NCI-H1930 (cell line): ENCODE measurements at places on chromosomes 7 and 10.

DNA sequence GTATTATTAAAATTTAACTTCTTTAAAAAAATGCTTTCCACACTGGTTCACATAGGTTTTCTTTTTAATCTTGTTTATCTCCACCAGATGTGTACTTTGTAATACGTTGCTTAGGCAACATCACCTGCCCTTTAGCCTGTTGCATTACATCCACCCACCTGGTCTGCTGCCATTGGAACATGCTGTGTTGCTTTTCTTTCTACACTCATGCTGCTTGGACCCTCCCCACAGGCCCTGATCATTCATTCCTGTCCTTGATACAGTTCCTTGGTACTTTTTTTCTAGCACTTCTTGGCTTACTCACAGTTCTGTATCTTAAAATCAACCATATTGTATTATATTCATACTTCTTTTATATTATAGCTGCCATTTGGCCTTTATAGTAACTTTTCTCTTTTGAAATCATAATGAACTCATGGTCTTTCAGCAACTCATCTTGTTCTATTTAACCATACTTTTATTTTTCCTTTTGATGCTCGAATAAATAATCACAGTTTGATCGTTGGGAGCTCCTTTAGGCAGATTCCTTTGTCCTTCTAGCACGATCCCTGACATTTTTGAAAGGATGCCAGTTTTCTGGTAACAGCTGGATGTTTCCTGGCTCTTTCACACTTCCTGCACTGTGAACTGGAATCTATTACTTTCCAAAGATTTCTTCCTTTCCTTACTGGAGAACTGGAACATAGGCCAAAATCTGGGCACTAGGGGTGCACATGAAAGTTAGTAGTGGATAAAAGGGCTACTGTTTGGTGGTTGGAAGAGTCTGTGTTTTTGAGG, 125.1 kb downstream of the CDK14 start:
- no peak for DNase-seq

DNA sequence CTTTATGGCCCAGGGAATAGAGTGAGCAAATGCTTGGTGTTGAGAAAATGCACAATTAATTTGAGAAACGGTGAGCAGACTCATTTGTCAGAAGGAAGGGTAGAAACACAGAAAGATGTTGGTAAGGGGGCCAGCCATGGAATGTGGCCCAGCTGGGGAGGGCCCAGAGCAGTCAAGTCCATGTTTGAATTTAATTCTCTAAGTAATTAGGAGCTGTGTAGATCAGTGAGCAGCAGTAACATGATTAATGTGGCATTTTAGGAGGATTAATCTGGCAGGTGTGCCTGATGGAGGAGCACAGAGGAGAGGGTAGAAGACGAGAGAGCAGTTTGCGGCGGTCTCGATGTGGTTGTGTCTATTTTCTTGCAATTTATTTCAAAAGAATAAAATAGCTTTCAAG, 218.7 kb downstream of the FRMD4A start:
- no peak for DNase-seq

DNA sequence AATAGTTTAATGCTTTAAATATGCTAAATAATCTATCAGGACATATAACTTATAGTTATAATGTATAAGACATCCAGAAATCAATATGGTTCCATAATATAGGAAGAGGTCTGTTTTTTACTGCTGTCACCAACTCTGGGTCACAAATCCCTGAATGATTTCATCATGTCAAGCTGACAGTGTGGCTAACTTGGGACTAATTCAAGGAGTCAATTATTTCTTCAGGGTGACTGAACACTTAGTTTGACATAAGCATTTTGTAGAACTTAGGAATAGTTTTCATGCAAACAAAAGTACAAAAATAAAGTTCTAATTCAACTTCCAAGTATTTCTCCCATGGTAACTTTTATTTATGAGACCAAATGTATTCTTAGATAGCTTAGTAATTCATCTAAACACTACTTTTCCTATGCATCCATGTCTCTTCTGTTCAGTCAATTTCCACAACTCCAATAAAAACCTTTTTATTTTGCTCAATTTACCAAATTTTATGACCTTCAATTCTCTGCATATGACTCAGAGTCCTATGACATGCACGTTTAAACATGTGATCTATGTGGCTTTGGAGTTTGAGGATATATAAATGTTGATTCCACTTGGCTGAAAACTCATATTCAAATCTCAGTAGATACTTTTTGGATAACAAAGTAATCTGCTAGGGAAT, 40.3 kb upstream of the GNAT3 start:
- no peak for DNase-seq

- no peak for DNase-seq
Measured at GRCh38 chr7:141928146-141928844, 12.1 kb downstream of the OR9A4 start.

DNA sequence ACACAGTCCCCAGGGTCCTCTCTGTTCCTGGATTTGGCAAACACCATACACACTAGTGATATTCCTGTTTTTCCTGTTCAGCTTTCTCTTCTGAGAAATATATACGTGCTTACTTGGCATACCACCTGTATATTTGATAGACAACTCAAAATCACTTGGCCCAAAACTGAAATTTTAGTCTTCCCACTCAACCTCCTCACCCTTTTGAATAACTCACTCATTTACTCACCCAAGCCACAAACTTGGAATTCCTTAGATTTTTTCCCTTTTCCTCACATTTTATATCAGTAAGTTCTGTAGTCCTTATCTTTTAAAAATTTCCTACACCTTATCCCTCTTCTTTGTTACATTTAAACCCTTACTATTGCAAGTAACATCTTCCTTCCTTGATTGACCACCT, 143.4 kb downstream of the PPP1R3A start:
- no peak for DNase-seq

- DNase-seq, result no peak
Measured at GRCh38 chr10:15052121-15052520, 8.4 kb downstream of the OLAH start.

GRCh38 chr7:129784783-129785684, 167.7 kb downstream of the UBE2H start:
- DNase-seq, result no peak

DNA sequence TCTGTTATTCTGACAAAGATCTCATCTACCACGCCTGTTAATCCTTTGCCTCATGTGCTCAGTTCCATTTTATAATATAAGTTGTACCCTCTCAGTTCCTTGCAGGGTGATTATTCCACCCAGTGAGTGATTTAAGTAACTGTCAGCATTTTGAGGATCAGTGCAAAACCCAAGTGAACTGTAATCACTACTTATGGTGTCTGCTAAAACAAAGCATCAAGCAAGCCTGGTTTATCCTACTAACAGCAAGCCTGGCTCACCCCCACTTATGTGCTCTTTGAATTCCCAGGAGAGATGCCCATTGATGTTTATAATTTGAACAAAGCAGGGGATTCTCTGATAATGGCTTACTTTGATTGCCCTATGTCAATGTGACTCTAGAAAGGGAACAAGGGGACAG, 186.8 kb upstream of the LRGUK start:
- no peak for DNase-seq

GRCh38 chr10:88676283-88677060, 12.2 kb downstream of the LIPF start:
- no peak for DNase-seq

- DNase-seq, result no peak
Measured at GRCh38 chr10:15238555-15239335, 70.3 kb upstream of the NMT2 start.

- no peak for DNase-seq
Measured at GRCh38 chr10:123831259-123831658, 60.3 kb downstream of the CPXM2 start.
